SW480 (cell line): ENCODE measurements at places on chromosomes 1 and 21.

GRCh38 chr1:172883387-172883791 is 167.4 kb downstream of the TNFSF18 start:
- no peak for DNase-seq

- DNase-seq, result peak; percentile 94
Measured at GRCh38 chr21:36860736-36861594, 105.5 kb downstream of the HLCS start.

DNA sequence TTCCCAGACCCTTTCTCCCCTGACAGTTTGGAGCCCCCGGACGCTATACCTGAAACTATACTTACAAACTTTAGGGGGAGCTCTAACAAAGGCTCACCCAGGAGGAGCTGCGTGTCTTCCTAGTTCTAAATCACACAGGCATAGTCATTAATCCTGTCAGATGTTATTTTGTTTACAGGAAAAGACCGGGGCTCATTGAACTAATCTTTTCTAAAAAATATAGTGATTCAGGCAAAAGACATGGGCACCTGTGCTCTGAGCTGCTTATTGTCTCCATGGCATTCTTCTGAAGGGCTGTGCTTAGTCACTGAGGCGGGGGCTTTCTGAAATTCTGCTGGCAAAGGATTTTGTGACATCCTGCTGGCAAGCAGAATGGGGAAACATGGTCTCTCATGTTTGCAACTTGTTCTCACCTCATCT is 1577.0 kb downstream of the NCAM2 start:
- DNase-seq, result peak; percentile 64

DNA sequence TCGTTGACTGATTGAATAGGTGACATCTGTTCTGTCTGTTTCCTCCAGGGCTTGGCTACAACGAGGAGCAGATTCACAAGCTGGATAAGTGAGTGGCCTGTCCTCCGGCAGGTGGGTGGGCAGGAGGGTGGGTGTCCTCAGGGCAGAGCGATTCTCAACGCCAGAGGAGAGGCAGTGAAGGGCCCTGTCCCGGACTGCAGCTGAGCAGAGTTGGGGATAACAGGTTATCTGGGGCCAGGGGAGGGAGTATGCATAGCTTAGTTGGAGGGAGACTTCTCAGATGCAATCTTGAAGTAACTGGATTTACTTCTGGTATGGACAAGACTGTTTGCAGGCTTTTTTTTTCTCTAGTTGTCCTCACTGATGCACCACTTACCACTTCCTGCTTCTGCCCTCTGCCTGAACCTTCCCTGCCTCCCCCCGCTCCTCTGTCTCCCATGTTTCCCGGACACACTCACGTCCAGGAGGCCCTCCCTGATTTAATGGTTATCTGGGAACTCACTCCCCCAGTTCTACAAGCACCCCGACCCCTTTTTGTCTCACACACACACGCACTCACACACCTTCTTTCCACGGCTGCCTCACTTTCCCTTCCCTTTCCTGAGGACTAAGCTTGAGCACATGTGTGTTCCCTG is 16.4 kb upstream of the RASSF5 start:
- no peak for DNase-seq

- no peak for DNase-seq
Measured at GRCh38 chr21:37164742-37165141, 91.7 kb downstream of the TTC3 start.

GRCh38 chr1:81681601-81682266 is 119.0 kb upstream of the ADGRL2 start:
- no peak for DNase-seq

DNA sequence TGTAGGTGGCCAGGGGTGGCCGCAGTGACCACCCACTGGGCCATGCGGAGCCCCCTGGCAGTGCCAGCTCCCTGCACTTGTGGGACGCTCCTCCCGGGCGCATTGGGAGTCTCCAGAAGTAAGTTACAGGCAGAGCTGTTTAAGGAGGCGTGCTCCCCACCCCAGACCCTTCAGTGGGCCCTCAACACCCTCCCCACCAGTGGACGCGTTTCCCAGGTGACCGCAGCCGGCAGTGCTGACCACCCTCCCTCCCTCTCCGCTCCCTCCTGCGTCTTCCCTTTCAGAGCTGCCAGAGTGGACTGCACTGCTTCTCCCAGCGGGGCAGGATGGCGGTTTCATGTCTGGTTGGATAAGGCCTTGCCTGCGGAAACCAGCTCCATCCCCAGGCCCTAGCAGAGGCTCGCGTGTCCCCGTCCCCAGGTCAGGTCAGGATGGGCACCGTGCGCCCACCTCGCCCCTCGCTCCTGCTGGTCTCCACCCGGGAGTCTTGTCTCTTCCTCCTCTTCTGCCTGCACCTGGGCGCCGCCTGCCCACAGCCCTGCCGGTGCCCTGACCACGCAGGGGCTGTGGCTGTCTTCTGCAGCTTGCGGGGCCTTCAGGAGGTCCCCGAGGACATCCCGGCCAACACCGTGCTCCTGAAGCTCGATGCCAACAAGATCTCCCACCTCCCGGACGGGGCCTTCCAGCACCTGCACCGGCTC is 1.1 kb downstream of the LRRC3 start:
- DNase-seq, result no peak

GRCh38 chr1:29237852-29238619 is 1.7 kb downstream of the PTPRU start:
- peak; percentile 53 for DNase-seq

DNA sequence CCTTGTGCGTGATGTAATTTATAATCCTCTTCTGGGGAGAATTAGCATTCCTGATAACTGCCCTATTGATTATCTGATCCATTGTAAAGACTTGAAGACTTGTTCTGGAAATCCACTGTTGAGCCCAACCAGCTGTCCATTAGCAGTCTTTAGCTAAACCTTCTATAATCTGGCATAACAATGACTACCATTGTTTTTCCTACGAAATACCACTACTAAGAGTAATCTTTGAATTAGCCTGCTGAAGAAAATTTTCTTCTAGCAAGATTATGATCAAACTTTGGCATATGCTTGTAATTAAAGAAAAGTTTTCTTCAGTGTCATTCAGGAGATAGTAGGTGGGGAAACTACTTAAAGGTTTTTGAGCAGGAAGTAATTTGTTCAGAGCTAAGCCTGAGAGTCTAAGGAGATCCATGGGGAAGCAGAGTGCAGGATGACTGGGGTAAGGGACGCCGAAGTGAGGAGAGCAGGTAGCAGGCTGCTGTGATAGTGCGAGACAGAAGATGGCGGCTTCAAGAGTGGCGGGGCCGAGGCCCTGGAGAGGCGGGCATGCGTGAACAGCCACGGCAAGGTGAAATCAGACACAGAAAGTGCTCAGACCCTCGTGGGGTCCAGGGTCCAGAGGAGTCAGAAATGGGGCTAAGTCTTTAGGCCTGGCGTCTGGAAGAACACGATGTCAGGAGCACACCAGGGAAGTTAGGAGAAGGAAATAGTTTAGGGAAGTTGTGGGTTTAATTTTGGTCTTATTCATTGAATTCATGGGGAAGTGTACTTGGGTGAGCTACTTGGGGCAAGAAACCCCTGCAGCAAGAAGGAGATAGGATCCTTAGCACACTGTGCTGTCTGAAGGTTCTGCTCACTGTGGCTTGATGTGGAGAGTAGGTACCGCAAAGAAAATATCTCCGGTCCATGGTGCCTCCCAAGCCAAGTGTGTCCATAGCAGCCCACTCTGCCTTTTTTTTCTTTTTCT is 112.6 kb upstream of the ADAR start:
- no peak for DNase-seq

DNA sequence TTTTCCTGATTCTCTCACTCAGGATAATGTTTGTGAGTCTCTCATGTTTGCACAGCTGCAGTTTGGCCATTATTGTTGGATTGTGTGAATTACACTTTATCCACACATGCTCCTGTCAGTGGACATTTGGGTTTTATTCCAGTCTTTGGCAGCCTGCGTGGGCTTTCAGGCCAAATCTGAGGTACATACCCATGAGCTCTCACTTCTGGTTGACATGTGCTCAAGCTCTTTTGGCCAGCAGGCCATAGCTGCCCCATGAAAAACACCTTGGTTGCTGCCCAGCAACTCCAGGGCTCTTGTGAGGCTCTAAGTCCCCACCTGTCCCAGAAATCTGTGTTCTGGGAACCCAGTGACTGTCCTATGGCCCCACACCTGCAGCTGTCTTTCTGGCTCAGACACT is 124.5 kb upstream of the GALNT2 start:
- no peak for DNase-seq

DNA sequence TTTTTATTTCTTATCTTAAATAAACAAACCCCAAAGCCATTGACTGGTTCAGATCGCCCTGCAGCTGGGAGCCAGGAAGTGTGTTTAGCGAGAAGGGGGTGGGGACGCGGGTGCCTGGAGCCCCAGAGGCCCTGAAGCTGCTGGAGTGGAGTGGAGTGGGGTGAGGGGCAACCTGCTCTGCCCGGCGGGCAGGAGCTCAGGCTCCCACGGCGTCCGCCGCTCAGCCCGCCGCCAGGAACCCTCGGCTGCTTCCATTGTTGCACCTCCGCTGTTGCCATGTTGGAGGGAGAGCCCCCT is 673 bp downstream of the PIK3C2B start:
- peak; percentile 77 for DNase-seq

- no peak for DNase-seq
Measured at GRCh38 chr1:46303872-46304326, 401 bp downstream of the UQCRH start.

- DNase-seq, result no peak
Measured at GRCh38 chr1:204626381-204626780, 59.2 kb downstream of the LRRN2 start.

DNA sequence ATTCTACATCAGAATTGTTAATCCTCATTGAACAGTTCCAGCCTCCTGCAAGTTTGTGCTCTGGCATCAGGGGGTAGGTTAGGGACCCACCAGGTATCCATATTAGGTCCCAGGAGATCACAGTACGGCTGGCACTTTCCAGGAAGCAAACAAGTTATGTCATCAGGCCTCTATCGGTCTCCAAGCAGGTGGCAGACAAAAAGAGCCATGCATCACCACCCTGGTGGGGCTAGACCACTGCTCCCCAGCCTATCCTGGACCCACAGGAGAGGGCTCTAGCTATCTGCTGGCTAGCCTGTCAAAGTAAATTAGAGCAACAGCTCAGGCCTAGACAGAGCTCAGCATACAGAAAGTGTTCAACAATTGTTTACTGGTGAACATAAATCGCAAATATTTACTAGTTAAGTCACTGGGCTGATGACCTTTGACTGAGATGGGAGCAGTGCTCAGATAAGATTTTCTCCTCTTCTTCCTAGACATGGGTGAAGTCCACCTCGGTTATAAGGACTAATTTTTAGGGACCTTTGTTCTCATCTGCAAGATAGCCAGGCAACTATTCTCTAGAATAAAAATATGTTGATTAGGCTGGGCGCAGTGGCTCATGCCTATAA is 6.4 kb downstream of the NUAK2 start:
- DNase-seq, result no peak

GRCh38 chr1:41738475-41738874 is 180.2 kb downstream of the HIVEP3 start:
- no peak for DNase-seq
